ENCODE measurements at places on chromosomes 12 and 14.

DNA sequence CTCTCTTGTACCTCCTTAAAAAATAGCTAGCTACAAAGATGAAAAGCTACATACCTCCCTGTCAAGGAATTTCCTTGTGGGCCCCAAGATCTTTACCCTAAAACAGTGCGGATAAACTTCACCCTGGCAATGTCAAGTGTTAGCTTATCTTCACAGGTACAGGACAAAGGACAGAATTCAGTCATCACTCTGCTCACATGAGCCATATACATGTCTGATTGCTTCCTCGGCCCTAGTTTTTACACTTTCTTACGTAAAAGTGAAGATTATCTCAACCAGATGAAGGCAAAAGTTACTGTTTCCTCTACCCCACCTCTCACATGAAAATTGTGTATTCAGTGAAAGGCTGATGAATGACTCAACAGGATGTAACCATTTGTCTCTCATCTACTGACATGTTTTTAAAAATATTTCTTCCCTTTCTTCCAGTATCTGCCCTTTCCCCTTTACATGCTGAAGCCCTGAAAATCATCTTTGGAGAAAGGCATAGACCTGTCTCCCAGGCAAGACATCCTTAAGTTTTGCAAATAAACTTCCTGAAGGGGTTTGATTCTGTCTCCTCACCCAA lies 890.1 kb downstream of the GALC start:
- DNase-seq: no peak

- no peak for DNase-seq
These were observed 46.5 kb downstream of the ITPR2 start for GRCh38 chr12:26786491-26786864.

GRCh38 chr12:6962285-6963015 lies 8.0 kb downstream of the PHB2 start:
- no peak for DNase-seq

GRCh38 chr12:116867523-116867922 lies 13.7 kb downstream of the HRK start:
- no peak for DNase-seq

GRCh38 chr14:94172545-94172944 lies 1.6 kb upstream of the PPP4R4 start:
- DNase-seq: no peak

DNA sequence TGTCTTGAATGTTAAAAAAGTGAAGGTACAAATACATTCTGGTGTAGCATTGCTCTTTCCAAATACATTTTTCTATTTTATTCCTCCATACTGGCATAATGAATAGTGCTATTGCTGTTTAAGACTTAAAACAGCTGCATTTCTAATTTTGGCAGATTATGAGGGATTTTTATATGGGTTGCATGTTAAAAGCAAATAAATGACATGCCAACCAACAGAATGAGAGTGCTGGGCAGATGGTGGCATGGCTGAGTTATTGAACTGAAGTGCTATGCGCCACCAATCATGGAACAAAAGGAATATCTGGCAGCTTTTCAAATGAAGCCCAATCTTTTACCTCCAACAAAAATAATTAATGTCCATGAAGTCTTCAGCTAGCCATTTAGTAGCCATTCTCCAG lies 215.0 kb downstream of the PRKD1 start:
- no peak for DNase-seq

GRCh38 chr14:90849787-90850444 lies 33.7 kb upstream of the TTC7B start:
- no peak for DNase-seq

GRCh38 chr12:86743875-86744536 lies 487.8 kb upstream of the MGAT4C start:
- DNase-seq: no peak

DNA sequence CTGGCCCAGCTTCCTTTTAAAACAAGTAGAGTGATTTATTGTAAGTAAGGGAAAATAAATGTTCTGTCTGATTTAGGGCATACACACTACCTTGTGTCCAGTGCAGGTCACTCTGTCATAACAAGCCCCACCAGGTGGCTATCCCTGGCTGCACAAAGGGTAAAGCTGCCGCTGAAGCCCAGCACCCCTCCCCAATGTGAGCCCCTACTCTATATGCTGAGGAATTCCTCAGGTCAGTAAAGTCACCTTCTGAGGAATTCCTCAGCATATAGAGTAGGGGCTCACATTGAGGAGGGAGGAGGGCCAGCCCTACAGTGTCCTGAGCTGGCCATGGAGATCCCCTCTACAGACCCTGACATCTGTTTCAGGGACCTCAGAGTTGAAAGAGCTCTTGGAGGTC lies 67.2 kb downstream of the TBC1D30 start:
- no peak for DNase-seq

- no peak for DNase-seq
These were observed 81.6 kb downstream of the LMO3 start for GRCh38 chr12:16524378-16524777.
